ENCODE measurements at places on chromosomes 5 and 9. TPM values are rescaled to one million over a fixed set of nuclear protein-coding genes. Genes with fewer than 3 reads are reported as not detected.

Gene NMUR2
- not detected for polyA plus RNA-seq

Gene ACSL6
- 0.03 TPM for polyA plus RNA-seq

Gene TERT
- polyA plus RNA-seq = not detected

Gene GDA
- polyA plus RNA-seq = 28.7 TPM

Gene ARL14EPL
- polyA plus RNA-seq = not detected

DNA sequence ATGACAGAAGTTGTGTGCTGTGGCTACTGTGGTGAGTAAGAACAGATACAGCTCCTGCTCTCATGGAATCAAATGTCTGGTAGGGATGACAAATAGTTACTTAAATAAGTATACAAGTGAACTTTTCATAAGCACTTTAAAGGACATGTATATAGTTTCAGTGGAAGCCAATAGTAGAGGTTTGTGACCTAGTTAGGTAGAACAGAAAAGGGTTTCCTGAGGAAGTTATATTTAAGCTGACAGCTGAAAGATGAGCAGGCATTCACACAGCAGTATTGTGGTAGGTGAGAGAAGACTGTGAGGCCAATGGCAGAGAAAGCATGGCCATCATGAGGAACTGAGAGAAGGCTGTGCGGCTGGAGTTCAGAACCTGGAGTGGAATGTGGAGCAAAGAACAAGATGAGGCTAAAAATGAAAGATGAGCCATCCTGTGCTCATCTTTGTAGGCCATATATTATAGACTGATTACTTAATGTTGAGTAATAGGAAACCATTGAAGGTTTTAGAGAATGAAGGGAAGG lies 15.4 kb downstream of the FAM174A start:
- no peak overlapping the region for H3K4me3 ChIP-seq
- no peaks in the 10 kb centered on the region for H3K36me3 ChIP-seq
- DNase-seq = no peak
- H3K4me1 ChIP-seq = peaks cover 2% of the 10 kb centered on the region
- no peaks in the 10 kb centered on the region for H3K27me3 ChIP-seq

DNA sequence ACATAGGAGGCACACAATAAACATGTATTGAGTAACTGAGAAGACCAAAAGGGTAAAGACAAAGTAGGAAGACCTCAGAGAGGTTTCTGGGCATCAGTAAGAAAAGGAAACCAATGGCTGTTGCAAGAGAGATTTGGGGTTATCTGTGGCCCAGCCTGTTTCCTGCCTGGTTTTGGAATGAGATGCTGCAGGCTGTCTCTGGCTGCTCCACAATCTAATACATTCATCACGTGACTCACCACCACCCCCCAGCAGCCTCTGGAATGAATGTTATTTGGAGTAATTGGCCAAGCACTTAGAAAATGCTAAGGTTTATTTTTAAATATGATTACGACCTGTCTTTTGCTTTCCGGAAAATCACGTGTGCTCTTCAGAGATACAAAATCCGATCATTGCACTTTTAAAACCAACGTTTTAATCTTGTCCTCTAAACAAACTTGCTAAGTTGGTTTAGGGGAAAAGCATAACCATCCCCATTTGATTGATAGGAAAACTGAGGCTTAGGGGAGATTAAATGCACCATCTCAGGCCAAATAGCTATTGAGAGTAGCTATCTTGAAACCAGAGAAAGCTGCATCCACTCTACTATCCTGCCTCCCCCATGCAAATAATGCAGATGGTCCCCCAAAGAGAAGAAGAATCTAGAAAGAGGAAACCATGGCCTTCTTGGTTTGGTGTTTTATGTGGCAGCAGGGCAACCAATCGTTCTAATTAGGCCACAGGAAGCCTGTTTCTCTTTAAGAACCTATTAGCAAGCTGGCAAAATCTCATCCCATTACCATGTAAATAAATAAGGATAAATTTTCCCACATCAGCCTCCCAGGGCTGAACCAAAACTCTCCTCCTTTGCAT lies 151.8 kb upstream of the ADRA1B start:
- peak overlapping the region; percentile 82 for H3K27ac ChIP-seq
- H3K4me1 ChIP-seq = peaks cover 3% of the 10 kb centered on the region
- peak; percentile 83 for DNase-seq

DNA sequence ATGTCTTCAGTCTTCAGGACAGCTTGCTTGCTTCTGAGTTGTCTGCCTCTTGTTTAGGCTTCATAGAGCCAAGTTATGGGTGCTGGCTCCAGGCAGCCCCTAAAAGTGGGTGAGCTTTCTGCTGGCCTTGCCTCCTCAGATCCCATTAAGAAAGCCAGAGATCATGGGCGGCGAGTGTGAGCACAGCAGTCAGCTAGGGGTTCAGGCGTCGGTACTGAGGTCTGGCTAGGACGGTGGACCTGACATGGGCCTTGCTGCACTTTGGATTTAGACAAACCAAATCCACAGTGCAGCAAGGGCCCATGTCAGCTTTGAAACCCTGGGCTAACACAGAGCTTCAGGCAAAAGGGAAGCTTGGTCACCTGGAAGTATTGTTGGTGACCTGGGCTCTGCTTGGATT lies 17.6 kb downstream of the PSAT1 start:
- H3K4me1 ChIP-seq = no peaks in the 10 kb centered on the region
- no peaks in the 10 kb centered on the region for H3K27me3 ChIP-seq
- H3K4me3 ChIP-seq = no peak overlapping the region
- no peak for DNase-seq

DNA sequence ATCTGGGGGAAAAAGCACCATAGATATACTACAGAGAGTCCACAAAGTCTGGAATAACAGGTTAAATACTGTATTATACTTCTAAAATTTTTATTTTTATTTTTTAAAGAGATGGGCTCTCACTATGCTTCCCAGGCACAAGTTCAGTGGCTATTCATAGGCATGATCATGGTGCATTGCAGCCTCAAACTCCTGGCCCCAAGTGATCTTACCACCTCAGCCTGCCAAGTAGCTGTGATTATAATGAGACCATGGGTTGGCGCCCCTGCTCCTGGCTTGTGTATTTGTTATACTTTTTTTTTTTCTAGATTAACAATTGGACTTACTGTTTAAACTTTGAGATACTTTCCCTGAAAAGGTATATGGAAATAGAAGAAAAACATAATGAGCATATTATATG lies 25.9 kb downstream of the ERBIN start:
- H3K4me1 ChIP-seq = peaks cover 2% of the 10 kb centered on the region
- DNase-seq = no peak
- no peaks in the 10 kb centered on the region for H3K27me3 ChIP-seq
- no peak overlapping the region for H3K4me3 ChIP-seq
- H3K36me3 ChIP-seq = no peaks in the 10 kb centered on the region

GRCh38 chr9:2271426-2271825 lies 256.3 kb downstream of the SMARCA2 start:
- peaks cover 2% of the 10 kb centered on the region for H3K4me1 ChIP-seq
- H3K27ac ChIP-seq = no peak overlapping the region
- DNase-seq = peak; percentile 61
- H3K27me3 ChIP-seq = no peaks in the 10 kb centered on the region

GRCh38 chr9:33787839-33788238 lies 7.5 kb upstream of the PRSS3 start:
- no peaks in the 10 kb centered on the region for H3K36me3 ChIP-seq
- no peak for DNase-seq
- no peak overlapping the region for H3K4me3 ChIP-seq
- no peaks in the 10 kb centered on the region for H3K4me1 ChIP-seq
- no peak overlapping the region for H3K27ac ChIP-seq

DNA sequence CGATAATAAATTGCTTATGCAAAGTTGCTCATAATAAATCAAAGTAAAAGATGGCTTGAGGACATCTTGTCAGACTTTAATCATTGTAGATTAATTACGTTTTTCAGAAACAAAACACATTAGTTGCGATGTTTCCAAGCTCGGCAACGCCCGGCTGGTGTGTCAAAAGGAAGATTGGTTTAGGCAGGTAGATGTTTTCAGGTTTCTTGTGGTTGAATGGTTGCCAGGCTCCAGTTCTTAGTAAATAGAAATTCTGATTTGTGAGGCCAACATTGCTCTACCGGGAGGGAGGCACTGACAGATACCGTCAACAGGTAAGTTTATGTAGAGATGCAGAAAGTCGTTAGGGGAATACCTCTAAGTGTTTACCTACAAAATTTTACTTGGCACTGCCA lies 280.3 kb downstream of the NPR3 start:
- no peak for DNase-seq
- H3K36me3 ChIP-seq = no peaks in the 10 kb centered on the region
- no peak overlapping the region for H3K4me3 ChIP-seq
- no peaks in the 10 kb centered on the region for H3K4me1 ChIP-seq
- no peak overlapping the region for H3K27ac ChIP-seq

DNA sequence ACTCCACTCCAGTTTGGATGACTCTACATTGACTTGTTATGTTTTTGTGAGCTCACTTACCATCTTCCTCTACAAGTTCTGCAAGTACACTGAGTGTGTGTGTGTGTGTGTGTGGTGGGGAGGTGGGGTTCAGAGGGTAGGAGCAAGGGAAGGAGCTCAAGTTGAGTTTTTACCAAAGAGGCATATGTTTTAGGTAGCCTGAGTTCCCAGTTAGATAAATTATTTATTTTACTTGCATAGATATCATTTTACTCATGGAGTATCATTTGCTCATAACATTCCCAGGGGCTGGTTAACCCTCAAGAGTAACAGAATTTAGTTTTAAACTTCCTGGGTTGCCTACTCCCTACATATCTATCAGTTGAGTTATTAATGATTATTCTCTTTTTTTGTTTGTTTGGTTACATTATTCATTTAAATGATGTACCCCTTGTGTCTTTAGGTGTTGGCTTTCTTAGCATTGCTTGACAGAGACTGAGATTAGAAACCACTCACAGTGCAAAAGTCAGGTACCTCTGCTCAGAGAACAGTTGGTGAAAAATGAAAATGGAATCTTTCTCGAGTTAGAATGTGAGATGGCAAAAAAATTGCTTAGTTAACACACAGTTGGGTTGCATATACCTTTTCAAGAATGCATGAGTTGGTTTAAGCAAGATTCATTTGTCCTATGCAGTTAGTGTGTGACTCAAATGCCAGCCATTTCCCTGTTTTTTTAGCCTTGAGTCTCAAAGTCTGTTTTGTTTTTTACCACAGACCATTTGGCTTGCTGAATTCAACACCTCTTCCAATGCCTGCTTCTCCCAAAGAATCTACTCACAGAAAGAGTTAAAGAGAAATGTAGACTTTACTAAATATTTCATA lies 29.2 kb downstream of the TNFSF8 start:
- no peak for DNase-seq
- no peaks in the 10 kb centered on the region for H3K36me3 ChIP-seq
- H3K27ac ChIP-seq = no peak overlapping the region
- H3K4me3 ChIP-seq = no peak overlapping the region
- no peaks in the 10 kb centered on the region for H3K27me3 ChIP-seq
- H3K4me1 ChIP-seq = no peaks in the 10 kb centered on the region

GRCh38 chr9:36748322-36748899 lies 175.7 kb downstream of the MELK start:
- no peak overlapping the region for H3K4me3 ChIP-seq
- H3K27ac ChIP-seq = no peak overlapping the region
- DNase-seq = no peak

- no peak overlapping the region for H3K4me3 ChIP-seq
- H3K36me3 ChIP-seq = no peaks in the 10 kb centered on the region
- peak overlapping the region; percentile 9 for H3K27ac ChIP-seq
Observed at GRCh38 chr5:56522960-56523359, 289.8 kb upstream of the ANKRD55 start.

DNA sequence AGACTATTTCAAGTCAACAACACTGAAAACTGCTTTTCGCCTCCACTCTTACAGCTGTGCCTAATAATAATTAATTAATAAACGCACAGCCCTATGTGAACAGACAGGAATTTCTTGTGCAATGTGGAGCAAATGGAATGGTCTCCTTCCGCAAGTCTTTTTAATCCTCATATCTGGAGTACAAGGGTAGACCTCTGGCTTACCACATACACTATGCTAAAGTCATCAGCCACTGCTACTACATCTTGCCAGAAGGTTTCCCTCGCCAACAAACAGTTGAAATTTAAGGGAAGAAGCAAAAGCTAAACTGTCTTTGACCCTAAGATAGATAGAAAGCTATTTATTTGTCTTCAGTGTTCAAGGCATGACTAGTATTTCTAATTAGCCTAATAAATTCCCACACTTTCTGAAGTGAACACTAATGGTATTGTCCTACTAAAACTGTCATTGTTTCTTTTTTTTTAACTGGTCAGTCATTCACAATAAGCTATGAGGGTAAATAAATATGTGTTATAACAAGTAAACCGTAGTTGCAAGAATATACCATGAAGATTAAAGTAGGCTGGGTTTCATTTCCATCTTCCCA lies 63.9 kb downstream of the GOLPH3 start:
- H3K4me3 ChIP-seq = no peak overlapping the region
- no peak overlapping the region for H3K27ac ChIP-seq
- no peak for DNase-seq
- no peaks in the 10 kb centered on the region for H3K27me3 ChIP-seq
- no peaks in the 10 kb centered on the region for H3K4me1 ChIP-seq
- H3K36me3 ChIP-seq = peaks cover 11% of the 10 kb centered on the region

DNA sequence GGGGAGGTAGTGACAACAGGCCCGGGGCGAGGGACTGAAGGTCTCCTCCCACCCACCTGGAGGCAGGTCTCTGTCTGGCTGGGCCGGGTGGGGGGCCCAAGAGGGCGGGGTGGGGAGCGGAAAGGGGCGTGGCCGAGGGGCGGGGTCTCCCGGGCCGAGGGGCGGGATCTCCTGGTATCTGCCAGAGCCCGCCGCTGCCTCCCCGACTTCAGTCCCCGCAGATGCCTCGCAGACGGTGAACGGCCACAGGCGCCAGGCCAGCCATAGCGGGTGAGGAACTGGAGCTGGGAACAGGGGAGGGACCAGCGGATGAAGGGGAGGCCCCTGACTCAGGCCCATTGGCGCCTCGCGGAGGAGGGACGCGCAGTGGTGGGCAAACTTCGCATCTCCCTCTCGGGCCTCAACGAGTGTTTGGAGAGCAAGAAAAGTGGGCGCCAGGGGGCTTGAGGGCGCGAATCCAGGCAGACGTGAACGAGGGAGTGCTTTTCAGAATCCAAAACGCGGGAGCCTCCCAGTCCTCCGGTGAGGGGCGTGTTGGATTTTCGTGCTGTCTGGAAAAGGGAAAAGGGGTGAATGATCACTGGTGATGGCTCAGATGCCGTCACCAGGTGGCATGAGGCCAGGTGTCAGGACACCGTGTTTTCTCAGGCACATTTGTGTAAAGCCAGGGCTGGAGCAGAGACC lies at the start of gene ADGRD2:
Gene ADGRD2 (plus strand): TSS at position 211 of the 684 bp plus-strand sequence. CDS start 1,216 bp downstream, outside the sequence.
- H3K27ac ChIP-seq = no peak within 1 kb of the TSS
- H3K4me3 ChIP-seq = no peak within 1 kb of the TSS
- no peaks in the 10 kb centered on the region for H3K27me3 ChIP-seq
- no peaks in the 10 kb centered on the region for H3K4me1 ChIP-seq

DNA sequence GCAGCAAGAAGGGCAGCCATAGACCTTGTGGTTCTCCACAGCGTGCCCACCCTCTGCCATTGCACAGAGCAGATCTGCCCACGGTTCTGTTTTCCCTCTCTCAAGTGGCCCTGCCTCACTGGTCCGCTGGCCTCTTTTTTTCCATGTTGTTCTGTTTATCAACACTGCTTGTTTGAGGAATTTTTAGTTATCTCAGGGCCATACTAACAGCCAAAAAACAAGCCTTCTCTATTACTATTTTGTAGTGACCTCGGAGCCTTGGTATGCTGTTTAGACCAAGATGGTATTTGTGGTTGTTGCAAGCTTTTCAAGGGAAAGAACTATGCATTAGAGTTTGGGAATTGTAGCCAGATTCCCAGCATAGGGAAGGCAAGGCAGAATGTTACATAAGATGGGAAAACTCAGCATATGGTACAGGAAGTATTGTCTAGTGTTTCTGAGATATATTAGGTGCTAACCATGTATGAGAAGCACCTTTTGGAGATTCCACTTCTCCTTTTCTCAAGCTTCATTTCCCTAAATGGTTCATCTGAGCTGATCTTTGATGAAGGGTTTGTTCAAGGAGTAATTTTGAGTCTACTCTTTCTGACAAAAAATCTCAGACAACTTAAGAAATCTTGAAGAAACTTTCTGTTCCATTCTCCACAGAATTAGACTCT lies 54.3 kb downstream of the NUP214 start:
- H3K36me3 ChIP-seq = peaks cover 8% of the 10 kb centered on the region
- H3K27me3 ChIP-seq = no peaks in the 10 kb centered on the region
- H3K27ac ChIP-seq = no peak overlapping the region
- no peaks in the 10 kb centered on the region for H3K4me1 ChIP-seq
- no peak for DNase-seq
